Mammary microvascular endothelial cell (primary cell): ENCODE measurements at places on chromosomes 1 and 21. TPM values are rescaled to one million over a fixed set of nuclear protein-coding genes. Genes with fewer than 3 reads are reported as not detected.

The PRPF38B gene
- 8.2 and 9.1 TPM in 2 replicates for total RNA-seq

The MAP10 gene
- 1.9 TPM in 2 replicates for total RNA-seq

The C4BPA gene
- total RNA-seq = not detected in 2 replicates

The TBX15 gene
- 0.20 and 0.49 TPM in 2 replicates for total RNA-seq

The RXFP4 gene
- not detected in 2 replicates for total RNA-seq

The ZNF648 gene
- total RNA-seq = not detected in 2 replicates

The CFHR5 gene
- not detected in 2 replicates for total RNA-seq

The GFI1 gene
- 0.07 TPM in 1 of 2 replicates, not detected in the other for total RNA-seq

The DUSP12 gene
- total RNA-seq = 25.6 and 26.8 TPM in 2 replicates

The ANKRD13C gene
- 15.0 and 15.4 TPM in 2 replicates for total RNA-seq

The FCAMR gene
- not detected in 2 replicates for total RNA-seq

The SPRR2E gene
- total RNA-seq = not detected in 2 replicates

The CR2 gene
- total RNA-seq = not detected in 2 replicates

The TMPRSS15 gene
- total RNA-seq = not detected in 2 replicates

The PLEKHG5 gene
- total RNA-seq = 21.5 and 26.6 TPM in 2 replicates

The IL10 gene
- total RNA-seq = not detected in 2 replicates

The CLSTN1 gene
- total RNA-seq = 65.7 and 66.3 TPM in 2 replicates

The ADAM30 gene
- not detected in 2 replicates for total RNA-seq

The GBP6 gene
- total RNA-seq = not detected in 2 replicates

The OR6N1 gene
- total RNA-seq = not detected in 2 replicates

The RASAL2 gene
- 12.3 and 15.3 TPM in 2 replicates for total RNA-seq

The LAMC1 gene
- 298 and 383 TPM in 2 replicates for total RNA-seq

The SLC44A3 gene
- total RNA-seq = 0.15 and 0.27 TPM in 2 replicates

The PDZK1IP1 gene
- total RNA-seq = 0.13 and 0.30 TPM in 2 replicates

The RGS13 gene
- not detected in 2 replicates for total RNA-seq

The CRP gene
- total RNA-seq = not detected in 2 replicates

The DAP3 gene
- 85.8 and 95.3 TPM in 2 replicates for total RNA-seq

The PIK3CD gene
- total RNA-seq = 7.3 and 8.9 TPM in 2 replicates

The CREB3L4 gene
- 6.3 and 9.0 TPM in 2 replicates for total RNA-seq

The OR2L2 gene
- total RNA-seq = not detected in 2 replicates

The VWA5B1 gene
- total RNA-seq = not detected in 2 replicates

The SLC6A17 gene
- 2.0 and 2.4 TPM in 2 replicates for total RNA-seq

The WNT3A gene
- not detected in 2 replicates for total RNA-seq

The CYP4Z1 gene
- not detected in 2 replicates for total RNA-seq

The OR2L8 gene
- total RNA-seq = not detected in 2 replicates

The UBASH3A gene
- total RNA-seq = not detected in 2 replicates

The S100A16 gene
- total RNA-seq = 728 and 751 TPM in 2 replicates

The NPPA gene
- not detected in 2 replicates for total RNA-seq
